ENCODE measurements at places on chromosomes 13 and 19.

DNA sequence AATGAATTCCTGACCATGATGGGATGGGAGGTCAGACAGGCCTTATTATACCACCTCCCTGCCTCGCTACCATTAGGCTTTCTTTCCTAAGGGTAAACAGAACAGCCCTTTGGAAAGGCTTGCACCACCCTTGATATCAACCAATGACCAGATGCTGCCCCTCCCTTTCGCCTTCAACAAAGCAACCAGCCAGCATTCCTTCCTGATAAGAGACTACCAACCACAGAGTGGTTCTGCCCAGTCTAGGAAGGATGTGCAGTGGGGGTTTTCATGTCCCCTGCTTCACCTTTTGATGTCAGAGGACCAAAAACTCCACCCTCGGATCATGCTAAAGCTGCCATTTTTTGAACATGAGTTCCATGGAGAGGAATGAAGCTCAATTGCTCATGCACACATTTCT lies 21.7 kb downstream of the TEX30 start:
- DNase-seq: no peak

DNA sequence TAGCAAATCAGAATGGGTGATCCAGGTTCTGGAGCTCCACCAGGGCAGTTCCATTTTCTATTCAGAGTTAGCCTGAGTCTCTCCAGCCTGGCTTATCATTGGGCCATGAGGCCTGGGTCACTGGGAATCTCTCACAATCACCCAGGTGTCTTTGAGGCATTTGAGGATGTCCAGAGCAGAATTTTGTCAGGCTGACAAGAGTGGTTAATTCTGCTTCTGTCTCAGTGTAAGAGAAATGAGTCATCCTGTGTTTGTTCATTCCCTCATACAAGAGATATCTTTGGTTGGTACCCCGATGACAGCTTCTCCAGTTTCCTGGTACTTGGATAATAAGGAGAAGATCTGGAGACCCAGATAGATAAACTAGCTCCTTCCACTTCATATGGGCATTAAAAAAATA lies 10.4 kb downstream of the ZNF93 start:
- no peak for DNase-seq

- peak; percentile 63 for DNase-seq
Observed at GRCh38 chr19:4523306-4524110, 5.2 kb upstream of the PLIN4 start.

DNA sequence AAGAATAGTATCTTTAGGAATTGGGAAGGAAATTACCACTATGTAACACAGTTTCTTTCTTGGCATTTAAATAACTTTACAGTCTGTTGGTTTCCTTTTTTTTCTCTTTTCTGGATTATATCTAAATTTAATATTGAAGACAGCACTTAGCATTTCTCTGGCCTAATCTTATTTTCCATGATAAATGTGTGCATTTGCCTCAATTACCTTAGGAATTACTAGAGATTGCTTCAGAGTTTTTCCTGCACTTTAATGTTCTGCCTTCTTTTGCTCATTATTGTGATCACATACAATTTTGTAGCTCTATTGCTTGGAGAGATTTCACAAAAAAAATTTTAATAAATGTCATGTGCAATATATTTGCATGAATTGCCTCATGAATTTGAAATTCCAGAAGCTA lies 25.1 kb downstream of the DCT start:
- DNase-seq: no peak

DNA sequence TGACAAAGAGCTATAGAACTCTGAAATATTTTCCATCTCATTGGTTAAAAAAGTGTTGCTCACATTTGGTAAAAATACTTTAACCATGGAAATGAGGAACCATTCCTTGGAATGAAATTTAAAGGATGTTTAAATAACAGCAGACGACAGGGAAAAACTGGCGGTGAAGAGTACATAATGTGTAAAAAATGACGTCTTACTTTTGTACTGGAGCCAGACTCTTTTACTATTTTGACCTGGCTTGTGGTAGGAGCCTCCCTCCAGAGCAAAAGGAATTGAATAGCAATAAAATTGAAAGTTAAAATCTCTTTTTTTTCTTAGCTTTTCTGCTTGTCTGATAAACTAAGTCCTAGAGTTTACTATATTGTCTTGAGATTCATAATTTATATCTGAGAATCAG lies 426.2 kb upstream of the KLHL1 start:
- no peak for DNase-seq

DNA sequence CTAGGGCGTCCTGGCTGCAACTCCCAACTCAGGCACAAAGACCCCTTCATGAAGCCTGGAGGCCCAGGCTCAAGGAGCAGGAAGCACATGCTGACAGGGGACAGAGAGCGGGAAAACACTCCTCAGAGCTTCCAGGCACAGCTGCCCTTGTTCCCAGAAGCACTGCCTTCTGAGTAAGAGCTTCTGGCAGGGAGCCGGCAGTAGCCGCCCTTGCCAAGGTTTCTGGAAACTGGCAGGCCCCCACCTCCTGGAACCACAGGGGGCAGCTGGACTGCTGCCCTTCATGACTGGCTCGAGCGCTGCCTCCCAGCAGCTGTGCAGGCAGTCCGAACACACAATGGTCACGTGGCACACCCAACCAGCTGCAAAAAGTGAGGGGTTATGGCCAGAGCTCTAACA lies 33.6 kb upstream of the EPHX3 start:
- peak; percentile 94 for DNase-seq

GRCh38 chr13:48902368-48902767 lies 73.3 kb upstream of the FNDC3A start:
- DNase-seq: no peak

DNA sequence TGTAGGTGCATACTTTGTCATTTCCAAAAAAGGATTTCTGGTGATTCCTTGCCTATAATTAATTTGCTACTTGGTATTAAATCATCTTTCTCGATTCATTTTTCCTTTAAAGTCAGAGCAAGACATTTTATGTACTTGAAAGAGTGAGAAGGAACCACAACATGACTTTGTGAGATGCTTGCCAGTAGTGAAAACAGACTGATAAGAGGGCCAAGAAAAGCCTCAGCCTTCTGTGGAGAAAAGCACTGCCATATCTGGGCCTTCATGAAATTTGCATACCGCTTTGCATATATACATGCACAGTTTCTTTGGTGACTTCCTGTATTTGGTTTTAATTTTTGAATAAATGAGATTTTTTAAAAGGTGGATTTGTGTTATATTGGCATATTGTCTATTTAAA lies 128.4 kb downstream of the CDK8 start:
- DNase-seq: no peak

DNA sequence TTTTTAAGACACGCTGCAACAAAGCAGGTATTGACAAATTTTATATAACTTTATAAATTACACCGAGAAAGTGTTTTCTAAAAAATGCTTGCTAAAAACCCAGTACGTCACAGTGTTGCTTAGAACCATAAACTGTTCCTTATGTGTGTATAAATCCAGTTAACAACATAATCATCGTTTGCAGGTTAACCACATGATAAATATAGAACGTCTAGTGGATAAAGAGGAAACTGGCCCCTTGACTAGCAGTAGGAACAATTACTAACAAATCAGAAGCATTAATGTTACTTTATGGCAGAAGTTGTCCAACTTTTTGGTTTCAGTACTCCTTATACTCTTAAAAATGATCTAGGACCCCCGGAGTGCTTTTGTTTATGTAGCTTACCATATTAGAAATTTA lies 1.2 kb downstream of the BRCA2 start:
- no peak for DNase-seq

DNA sequence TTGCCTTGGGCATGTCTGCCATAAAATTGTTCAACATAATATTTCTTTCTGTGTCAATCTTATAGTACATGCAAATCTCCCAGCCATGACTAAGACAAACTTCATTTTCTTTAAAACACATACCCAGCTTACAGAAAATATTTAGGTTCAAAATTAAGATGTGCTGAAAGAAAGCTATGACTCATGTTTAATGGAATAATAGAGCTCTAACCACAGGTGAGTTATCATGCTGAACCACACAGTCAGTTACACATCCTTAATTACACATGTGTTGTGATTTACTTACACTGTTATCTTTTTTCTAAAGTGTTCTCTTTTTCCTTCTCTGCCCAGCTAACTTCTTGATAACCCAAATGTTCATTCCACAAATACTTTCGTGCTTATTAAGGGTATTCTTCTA lies 1831.2 kb downstream of the OLFM4 start:
- DNase-seq: no peak

DNA sequence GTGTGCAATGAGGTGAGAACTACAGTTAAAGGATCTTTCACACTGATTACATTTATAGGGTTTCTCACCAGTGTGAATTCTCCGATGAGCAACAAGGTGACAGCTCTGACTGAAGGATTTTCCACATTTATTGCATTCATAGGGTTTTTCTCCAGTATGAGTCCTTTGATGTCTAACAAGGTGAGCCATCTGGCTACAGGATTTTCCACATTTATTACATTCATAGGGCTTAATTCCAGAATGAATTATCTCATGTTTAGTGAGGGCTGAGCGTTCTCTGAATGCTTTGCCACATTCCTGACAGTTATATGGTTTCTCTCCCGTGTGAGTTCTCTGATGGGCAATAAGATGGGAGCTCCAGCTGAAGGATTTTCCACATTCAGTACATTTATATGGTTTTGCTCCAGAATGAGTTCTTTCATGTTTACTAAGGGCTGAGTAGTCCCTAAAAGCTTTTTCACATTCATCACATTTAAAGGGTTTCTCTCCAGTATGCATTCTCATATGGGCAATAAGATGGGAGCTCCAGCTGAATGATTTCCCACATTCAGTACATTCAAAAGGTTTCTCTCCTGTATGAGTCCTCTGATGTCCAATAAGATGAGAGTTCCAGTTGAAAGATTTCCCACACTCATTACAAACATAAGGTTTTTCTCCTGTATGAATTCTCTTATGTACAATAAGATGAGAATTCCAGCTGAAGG lies 4.4 kb upstream of the C19orf18 start:
- DNase-seq: no peak

DNA sequence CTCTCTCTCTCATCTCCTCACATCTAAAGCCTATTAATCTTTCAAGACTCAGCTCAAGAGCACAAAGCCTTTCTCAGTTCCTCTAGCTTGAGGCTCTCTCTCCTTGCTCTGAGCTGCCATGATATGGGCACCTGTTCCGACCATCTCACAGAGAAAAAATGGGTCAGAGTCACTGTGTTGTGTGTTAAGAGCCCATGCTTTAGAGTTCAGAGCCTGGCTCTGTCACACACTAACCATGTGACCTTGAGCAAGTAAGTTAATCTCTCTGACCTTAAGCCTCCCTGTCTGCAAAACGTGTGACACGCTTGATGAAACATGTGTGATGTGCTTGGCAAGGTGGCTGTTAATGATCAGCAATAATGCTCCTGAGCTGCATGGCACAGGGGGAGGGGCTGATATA lies 245.2 kb downstream of the DLEU7 start:
- DNase-seq: no peak

- DNase-seq: no peak
Observed at GRCh38 chr13:103358255-103358932, 292.2 kb upstream of the SLC10A2 start.

DNA sequence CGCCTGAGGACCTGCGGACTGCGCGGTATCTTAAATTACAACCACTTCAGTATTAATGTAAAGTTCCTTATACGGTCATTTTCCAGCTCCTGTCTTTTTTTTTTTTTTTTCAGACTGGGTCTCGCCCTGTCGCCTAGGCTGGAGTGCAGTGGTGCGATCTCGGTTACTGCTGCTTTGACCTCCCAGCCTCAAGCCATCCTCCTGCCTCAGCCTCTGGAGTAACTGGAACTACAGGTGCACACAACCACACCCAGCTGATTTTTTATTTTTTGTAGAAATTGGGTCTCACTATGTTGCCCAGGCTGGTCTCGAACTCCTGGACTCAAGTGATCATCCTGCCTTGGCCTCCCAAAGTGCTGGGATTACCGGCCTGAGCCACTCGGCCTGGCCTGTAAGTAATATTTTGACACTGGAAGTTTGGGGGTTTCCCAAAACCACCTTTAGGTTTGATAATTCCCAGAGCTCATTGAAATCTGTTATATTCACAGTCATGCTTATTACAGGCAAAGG lies 406 bp upstream of the EID2B start:
- DNase-seq: no peak

DNA sequence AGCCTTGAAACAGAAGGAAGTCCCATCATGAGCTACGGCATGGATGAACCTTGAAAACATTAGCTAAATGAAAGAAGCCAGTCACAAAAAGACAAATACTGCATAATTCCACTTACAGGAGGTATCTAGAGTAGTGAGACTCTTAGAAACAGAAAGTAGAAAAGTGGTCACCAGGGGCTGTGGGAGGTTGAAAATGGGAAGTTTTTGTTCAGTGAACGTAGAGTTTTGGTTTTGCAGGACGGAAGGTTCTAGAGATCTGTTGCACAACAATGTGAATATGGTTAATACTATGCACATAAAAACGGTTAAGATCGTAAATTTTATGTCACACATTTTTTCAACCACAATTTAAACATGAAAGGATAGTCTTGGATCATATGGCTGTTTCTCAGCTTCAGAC lies 11.9 kb upstream of the SLC10A2 start:
- DNase-seq: no peak

GRCh38 chr13:97627566-97627965 lies 193.6 kb downstream of the RAP2A start:
- no peak for DNase-seq

DNA sequence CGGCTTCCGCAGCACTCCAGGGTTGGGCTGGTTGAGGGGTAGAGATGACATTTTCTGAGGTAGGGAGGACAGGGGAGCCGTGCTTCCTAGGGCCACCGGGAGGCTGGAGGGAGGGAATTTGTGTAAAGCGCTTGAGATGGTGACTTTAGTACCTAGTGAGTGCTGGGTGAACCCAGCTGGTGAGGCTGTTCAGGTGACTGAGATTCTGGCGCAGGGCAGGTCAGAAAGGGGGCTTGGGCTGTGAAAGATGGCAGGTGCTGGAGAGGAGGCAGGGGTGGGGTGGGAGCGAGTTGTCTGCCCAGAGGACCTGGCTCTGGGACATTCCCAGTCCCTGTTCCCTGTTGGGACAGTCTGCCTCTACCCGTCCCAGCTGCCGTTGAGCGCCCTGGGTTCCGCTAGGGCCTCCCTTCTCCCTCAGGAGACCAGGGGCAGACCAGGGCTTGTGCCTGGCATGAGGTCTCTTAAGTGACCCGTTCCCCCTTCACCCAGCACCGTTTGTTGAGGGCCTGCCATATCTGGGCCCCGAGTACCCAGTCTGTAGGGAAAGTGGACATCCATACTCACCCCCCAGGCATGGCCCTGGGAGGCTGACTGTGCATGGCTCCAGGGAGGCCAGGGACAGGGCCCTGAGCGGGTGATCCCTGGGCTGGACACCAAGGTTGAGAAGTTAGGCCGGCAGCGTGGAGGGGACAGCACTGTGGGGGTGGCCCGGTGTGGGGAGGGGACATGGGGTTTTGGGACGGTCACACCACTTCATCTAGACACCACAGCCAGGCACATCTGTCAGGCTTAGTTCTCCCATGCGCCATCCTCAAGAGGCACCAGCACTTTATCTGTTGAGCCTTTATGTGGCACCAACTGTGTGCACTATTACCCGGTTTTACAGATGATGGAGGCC lies 5.0 kb downstream of the PTOV1 start:
- DNase-seq: no peak
